Endothelial cell of umbilical vein (primary cell): ENCODE measurements at places on chromosomes 5 and 9. TPM values are rescaled to one million over a fixed set of nuclear protein-coding genes. Genes with fewer than 3 reads are reported as not detected.

DMGDH gene
- polyA plus RNA-seq, result 0.03 and 0.11 TPM in 2 replicates

GRCh38 chr5:90759119-90759518 lies 200.5 kb downstream of the ADGRV1 start:
- DNase-seq, result no peak

DNA sequence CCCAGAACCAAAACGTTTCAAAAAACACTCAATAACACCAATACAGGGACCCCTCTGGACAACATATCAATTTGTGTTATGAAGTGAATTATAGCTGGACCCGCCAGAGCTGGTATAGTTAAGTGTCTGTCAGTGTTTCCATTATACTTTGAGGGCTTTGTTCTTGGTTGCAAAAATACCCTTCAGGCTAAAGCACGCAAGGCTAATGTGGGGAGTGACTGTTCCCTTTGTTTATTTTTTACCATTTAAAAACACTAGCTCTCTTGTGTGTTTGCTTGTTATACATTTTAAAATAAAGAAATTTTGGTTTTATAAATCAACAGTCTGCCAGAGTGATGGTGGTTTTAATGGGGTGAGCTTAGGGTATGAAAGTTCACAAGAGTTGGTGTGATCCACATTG lies 859.5 kb downstream of the PTPRD start:
- DNase-seq, result no peak

TNFAIP8 gene
- 3.0 and 4.7 TPM in 2 replicates for polyA plus RNA-seq

GRCh38 chr5:96121364-96121763 lies 159.7 kb upstream of the ELL2 start:
- no peak for DNase-seq

GRCh38 chr9:92147030-92147851 lies 32.0 kb upstream of the SPTLC1 start:
- peak; percentile 88 for DNase-seq

DNA sequence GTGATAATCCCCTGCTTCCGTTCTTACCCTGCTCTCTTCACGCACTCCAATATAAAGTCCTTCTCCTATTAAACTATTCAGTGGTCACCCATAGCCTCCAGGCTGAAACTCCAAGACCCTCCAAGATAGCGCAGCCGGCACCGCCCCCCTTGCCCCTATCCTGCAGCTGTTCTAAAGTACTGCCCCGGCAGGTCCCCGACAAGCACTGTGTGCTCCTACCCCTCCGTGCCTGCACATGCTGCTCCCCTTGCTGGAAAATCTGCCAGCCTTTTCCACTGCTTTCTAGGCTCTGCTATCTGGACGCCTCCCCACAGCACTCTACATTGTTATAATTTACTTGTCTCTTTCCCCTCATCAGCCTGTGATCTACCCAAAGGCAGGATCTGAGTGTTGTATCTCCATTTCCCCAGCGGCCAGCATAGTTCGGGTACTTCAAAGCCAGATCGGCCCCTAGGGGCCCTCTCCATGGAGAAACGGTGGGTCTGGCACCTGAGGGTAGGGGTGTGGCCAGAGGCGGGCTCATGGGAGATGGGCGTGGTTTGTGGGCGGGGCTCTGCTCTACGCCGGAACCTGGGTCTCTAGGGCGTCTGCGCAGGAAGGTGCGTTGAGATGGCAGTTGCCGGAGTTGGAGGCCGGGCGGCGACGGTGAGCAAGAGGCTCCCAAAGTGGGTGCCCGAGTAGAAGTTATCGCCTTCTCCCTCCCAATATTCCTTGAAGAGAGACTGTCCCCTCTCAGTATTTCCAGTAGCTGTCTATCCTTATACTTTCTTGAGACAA lies 83.5 kb upstream of the RUSC2 start:
- DNase-seq, result no peak

- peak; percentile 65 for DNase-seq
Observed at GRCh38 chr9:110217656-110218099, 9.7 kb upstream of the C9orf152 start.

EIF4EBP3 gene
- 3.7 and 6.5 TPM in 2 replicates for polyA plus RNA-seq

SOWAHA gene
- polyA plus RNA-seq, result not detected in 2 replicates

DNA sequence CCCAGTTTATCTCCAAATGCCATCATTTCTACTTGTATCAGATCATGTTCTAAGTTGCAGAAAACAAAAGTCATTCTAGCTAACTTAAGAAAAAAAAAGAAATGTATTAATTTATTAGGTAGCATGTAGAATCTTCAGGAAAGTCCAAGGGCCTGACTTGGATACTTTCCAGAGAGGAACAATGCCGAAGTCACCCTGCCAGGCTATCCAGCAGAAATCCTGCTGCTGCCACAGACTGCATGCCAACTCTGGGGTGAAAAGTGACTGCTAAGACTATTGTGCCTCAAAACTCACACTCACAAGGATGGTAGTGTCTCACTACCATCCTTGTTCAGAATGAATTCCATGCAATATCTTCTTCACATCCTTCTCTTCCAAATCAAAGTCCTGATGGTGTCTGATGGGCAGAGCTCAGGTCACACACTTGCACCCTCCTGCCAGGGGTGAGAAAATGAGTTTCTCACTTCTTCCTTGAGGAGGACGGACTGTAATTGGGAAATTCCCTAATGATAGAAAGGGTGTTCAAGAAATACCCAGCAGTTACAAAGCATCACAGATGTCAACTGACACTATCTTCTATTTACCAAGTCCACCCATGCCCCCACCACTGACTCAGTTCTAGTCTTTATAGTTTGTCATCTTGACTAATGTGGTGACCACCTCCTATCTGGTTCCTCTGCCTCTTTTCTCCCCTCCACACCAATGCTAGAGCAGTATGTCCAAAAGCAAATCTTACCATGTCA lies 279.4 kb downstream of the CWC27 start:
- peak; percentile 37 for DNase-seq

C9 gene
- polyA plus RNA-seq, result 0.03 and 0.33 TPM in 2 replicates

DNA sequence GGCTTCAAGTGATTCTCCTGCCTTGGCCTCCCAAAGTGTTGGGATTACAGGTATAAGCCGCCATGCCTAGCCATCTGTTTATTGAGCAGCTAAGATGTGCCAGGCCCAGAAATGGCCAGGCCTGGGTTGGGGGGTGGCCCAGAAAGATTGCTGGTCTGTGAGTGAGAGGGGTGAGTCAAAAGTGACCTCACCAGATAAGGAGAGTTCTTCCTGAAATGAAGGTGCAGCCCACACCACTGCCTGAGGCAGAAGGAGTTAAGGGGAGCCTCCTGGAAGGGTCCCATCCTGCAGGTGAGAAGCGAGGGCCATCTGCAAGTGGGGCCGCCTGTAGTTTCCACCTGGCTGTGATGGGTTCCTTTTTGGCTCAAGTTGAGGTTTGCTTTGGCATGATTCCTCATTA lies 96.9 kb upstream of the KLF4 start:
- DNase-seq, result no peak

GRCh38 chr5:108061941-108062340 lies 320.0 kb downstream of the FBXL17 start:
- no peak for DNase-seq

DNA sequence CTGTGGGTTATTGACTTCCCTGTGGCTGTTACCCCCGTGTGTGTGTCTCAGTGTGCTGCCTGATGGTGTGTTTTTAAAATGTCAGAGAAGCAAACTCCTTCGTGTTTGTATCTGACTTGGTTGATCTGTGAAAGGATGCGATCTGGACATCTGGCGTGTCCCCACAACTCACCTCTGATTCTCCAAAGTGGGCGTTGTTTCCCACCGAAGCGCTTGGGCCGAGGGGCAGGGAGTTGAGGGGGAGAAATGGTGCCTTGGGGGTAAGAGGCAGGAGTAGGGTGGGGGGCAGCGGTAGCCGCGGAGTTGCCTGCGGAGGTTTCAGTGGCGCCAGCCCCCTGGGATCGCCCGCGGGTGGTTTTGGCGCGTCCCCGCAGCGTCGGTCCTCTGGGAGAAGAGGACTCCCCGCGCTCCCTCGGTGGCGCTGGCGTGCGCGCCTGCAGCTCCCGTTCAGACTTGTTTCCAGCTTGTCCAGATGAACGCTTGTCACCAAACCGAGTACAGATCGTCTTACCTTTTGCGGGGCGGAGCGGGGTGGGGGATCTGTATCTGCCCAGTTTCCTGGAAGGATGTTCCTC lies 1.1 kb downstream of the MAST4 start:
- DNase-seq, result peak; percentile 20

DNA sequence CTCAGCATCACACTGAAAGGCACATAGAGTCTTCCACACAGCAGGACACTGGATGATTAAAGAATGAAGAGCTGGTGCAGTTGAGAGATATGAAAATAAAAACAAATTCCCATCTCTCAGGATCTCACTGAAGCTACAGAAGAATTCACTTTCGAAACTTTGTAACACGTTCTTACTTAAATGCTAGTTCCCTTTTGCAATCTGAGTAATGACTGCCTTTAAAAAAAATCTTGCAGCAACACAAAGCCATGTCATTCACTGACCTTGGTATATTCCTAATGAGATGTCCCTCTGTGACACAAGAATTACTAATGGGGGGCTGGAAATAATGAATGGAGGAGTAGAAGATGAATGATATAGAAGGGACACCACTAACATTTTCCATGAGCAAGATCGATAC lies 201.8 kb downstream of the GLIS3 start:
- DNase-seq, result no peak

WDR38 gene
- polyA plus RNA-seq, result not detected in 2 replicates

PCDH1 gene
- polyA plus RNA-seq, result 113 and 124 TPM in 2 replicates

GRCh38 chr9:15400281-15400941 lies 22.3 kb upstream of the SNAPC3 start:
- DNase-seq, result no peak

DNA sequence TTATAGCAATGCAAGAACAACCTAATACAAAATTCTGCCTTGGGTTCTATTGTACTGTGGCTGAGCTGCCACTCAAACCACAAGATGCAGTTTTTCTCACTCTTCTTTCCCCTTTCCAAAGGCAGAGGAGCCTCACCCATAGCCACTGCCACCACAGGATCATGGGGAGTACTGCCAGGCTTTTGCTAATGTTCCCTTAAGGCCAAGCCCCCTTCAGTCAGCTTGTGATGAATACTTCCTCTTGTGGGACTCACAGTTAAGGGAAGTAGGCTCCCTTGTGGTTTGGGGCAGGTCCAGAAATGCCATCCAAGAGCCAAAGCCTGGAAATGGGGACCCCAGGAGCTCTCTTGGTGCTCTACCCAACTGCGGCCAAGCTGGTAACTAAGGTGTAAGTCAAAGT lies 258.7 kb downstream of the SPATA31D1 start:
- DNase-seq, result no peak

PCDHB14 gene
- polyA plus RNA-seq, result 0.72 and 0.73 TPM in 2 replicates

DNA sequence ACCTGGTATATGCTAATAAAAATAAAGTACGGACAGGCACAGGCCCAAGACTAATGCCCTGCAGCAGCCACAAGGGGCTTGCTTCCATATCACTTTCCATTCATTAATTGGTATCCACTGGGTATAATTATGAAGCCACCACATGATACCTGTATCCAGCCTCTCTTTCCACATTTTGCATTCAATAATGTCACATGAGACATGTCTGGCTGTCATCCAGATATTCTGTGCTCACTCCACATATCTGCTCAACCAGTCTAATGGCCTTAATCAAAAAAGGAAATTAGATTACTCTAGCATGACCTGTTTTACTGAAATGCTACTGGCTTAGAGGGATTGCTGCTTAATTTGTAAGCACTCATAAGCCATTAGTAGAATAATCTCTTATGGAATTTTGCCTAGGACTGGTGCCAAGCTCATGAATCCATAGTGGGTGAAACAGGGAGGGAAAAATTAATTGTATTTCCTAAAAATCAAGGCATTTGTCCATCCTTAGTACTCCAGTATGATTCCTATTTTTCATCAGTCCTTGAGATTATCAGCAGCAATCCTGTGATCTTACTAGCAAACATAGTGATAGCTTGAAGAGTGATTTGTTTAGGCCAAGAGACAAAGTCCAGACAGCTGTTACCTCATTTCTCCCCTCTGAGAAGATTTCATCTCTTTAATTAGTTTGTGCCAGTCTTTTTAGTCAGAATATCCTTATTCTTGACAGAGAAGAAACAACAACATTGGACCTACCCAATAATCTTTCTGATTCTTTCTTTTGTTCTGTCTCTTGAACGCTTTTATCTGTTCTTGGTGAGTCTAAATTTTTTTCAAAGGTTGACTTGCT lies 119.2 kb upstream of the ABCA1 start:
- no peak for DNase-seq

DNA sequence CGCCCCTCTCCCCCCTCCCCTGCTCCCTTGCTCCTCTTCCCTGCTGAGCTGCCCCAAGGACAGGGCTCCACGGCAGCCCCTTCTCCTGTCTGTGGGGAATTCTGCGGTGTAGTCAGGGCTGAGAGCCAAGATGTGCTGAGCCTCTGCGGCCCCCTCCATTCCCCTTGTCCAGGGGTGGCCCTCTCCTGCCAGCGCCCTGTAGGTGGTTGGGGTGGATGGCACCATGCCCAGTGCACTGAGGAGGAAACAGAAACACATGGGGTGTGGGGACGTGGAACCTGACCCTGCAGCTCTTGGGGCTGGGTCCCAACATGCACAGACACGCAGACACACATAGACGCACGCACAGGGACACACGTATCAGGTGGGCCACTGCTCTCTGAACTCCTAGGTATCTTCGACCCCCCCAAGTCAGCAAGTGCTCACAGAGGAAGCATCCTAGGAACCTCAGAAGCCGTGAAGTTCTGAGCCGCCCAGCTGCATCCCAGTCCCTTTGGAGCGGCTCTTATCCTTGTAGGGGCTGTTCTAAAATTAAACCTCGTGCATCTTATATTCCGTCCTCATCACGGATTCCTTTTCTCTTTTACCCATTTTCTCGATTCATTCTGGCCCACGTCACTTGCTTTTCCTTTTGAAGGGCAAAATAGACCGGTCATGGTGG lies 64.8 kb downstream of the HMCN2 start:
- no peak for DNase-seq

SLC46A2 gene
- polyA plus RNA-seq, result not detected in 2 replicates

C9orf153 gene
- not detected in 2 replicates for polyA plus RNA-seq

PCDHGA2 gene
- polyA plus RNA-seq, result 1.9 and 2.0 TPM in 2 replicates

DNA sequence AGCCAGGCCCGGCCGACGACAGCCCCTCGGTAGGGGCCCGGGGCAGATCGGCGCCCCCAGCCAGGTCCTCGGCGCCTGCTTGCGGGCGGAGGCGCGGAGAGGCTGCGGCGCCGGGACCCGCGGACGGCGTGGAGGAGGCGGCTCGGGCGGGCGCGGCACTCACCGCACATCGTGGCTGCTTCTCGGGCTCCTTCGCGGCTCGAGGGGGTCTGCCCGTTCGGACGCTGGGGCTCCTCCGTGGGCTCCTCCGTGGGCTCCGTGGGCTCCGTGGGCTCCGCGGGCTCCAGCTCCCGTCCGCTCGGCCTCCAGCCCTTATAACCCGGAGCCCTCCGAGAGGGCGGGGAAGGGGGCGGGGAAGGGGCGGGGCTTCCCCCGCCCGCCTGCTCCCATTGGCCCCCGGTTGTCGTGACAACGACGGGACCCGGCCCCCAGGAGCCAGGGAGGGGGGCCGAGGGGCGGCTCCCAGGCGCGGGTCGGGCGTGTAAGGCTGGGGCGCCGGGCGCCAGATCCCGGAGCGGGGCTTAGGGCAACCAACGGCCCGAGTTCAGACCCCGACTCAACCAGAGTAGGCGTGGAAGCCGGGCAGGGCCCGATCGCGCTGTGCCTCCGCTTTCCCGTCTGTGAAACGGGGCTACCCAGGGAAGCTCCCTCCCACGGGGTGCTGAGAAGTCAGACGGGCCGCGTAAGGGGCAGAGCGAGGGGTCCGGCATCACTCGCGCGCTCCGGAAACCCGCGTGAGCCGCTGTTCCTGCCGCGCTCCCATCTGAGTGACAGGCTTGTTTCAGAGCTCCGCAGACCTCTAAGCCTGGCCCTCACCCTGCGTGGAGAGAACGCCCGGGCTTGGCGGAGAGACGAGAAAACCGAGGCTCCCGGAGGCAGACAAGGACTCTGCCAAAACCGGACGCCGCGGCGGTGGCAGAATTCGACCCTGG lies at the start of gene GFPT2:
Gene GFPT2 (minus strand): TSS at position 289 of the 932 bp plus-strand sequence. CDS start 119 bp downstream, at position 170.
- peak; percentile 65 for DNase-seq

FBXL7 gene
- polyA plus RNA-seq, result 23.5 and 24.1 TPM in 2 replicates

- DNase-seq, result no peak
Observed at GRCh38 chr9:3793971-3794383, 268.2 kb upstream of the RFX3 start.

- peak; percentile 29 for DNase-seq
Observed at GRCh38 chr9:128818839-128819715, 777 bp downstream of the ENDOG start.
